ENCODE measurements at places on chromosomes 16 and 17. TPM values are rescaled to one million over a fixed set of nuclear protein-coding genes. Genes with fewer than 3 reads are reported as not detected.

GRCh38 chr16:31181102-31181830 lies 1.3 kb downstream of the FUS start:
- no peak for DNase-seq

DNA sequence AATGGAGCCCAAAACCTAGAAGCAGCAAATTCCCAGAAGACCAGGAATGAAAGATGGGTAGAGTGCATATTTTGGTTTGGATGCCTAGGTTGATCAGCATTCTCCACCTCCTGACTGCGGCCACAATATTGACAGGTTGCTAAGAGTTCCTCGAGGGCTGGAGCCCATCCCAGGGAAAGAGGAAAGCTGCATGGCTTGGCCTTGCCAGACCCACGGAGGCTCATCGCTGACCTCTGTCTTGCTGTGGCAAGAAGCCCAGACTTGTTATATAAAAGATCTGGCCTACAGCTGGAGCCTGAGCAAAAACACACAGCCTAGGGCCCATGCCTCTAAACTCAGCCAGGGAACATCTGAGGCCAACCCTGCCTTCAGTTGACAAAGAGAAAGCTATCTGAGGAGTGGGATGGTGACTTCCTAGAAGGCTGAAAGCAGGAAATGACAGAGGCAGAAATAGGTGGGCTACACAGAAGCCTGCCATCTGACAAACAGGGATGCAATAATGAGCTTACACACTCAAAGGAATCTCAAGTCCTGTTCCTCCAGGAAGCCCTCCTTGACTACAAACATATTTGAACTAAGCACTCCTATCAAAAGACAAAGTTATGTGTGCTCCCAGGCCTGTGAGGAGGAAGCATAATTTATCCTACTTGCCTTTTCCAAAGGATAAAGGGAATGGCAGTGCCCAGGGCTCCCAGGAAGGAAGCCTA lies 22.5 kb upstream of the SLC35B1 start:
- peak; percentile 78 for DNase-seq

- no peak for DNase-seq
Observed at GRCh38 chr17:5840811-5841446, 229.2 kb upstream of the WSCD1 start.

GRCh38 chr17:46832331-46832821 lies 13.9 kb upstream of the WNT3 start:
- DNase-seq, result no peak

GRCh38 chr17:5492970-5493369 lies 6.6 kb downstream of the MIS12 start:
- no peak for DNase-seq

- no peak for DNase-seq
Observed at GRCh38 chr17:72730077-72730476, 362.4 kb downstream of the SLC39A11 start.

MMP28 gene
- 0.15 TPM for polyA plus RNA-seq

CD300C gene
- not detected for polyA plus RNA-seq

GRCh38 chr16:1635070-1635469 lies 22.9 kb downstream of the CRAMP1 start:
- DNase-seq, result no peak

DNA sequence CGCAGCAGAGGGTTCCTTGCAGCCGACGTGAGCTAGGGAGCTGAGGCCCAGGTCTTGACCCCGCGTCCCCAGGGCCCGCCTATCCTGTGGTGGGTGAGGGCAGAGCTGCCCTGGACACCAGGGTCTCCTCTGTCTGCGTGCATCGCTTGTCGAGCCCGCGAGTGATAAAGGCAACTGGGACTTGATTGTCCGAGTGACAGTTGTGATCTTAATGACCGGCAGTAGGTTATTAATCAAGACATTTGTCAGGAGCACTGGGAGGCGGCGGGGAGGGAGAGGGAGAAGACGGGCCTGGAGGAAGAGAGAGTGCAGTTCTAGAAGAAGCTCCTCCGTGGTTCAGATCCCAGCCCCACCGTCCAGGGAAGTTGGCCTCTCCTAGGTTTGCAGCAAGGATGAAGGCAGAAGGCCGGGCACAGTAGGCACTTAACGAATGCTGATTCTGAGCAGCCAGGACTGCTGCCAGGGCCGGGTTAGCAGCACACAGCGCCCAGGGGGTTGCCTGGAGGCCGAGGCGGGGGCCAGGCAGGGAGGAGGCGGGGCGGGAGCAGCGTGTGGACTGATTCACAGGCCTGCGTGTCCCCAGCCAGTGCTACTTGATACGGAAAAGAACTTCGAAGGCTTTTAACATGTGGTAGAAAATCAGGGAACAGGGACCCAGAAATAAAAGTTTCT lies 11.3 kb upstream of the GSE1 start:
- no peak for DNase-seq

HP gene
- polyA plus RNA-seq, result not detected

- DNase-seq, result no peak
Observed at GRCh38 chr16:25256695-25257469, 763 bp downstream of the ZKSCAN2 start.

GRCh38 chr17:74343526-74344284 lies 17.7 kb downstream of the KIF19 start:
- DNase-seq, result no peak

- no peak for DNase-seq
Observed at GRCh38 chr16:79505344-79505743, 95.2 kb downstream of the MAF start.

DNA sequence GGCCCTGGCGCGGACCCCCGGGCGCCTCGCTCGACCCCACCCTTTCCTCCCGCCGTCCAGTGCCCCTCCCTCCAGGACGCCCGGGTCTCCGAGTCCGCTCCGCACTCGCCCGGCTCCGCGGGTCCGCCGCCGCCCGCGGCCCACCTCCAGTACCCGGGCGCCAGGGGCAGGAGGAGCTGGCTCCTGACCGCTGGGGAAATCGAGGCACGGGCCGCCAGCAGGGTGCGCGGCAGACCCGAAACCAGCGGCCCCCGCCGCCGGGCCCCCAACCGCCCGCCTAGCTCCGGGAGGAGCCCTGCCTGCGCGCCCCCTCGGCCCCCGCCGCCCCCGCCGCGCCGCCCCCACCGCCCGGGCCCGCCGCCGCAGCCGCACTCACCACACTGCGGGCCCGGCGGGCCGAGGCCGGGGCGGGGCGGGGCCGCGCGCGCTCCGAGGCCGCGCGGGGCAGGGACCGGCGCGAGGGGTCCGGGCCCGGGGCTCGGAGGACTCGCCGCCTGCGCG lies 333 bp downstream of the MAFG start:
- DNase-seq, result no peak

GRCh38 chr17:39663688-39664580 lies 1.2 kb upstream of the TCAP start:
- DNase-seq, result no peak

GRCh38 chr17:79031996-79032875 lies 8.3 kb downstream of the C1QTNF1 start:
- DNase-seq, result no peak

PMFBP1 gene
- 0.05 TPM for polyA plus RNA-seq

- DNase-seq, result no peak
Observed at GRCh38 chr16:87437911-87438610, 45.9 kb downstream of the MAP1LC3B start.

GRCh38 chr17:692116-692515 lies 22.5 kb downstream of the VPS53 start:
- DNase-seq, result no peak

TBC1D28 gene
- polyA plus RNA-seq, result not detected

CES5A gene
- not detected for polyA plus RNA-seq

- DNase-seq, result no peak
Observed at GRCh38 chr17:41835800-41836549, at the start of gene NT5C3B. Gene NT5C3B, minus strand, starts transcription at chr17:41836232. Its CDS starts 39 bp downstream, at chr17:41836193.

ZNRF1 gene
- 31.6 TPM for polyA plus RNA-seq

GRCh38 chr17:72299100-72299499 lies 178.3 kb downstream of the SOX9 start:
- no peak for DNase-seq

ARHGDIG gene
- polyA plus RNA-seq, result not detected

CLEC18A gene
- 0.12 TPM for polyA plus RNA-seq

SLC5A11 gene
- polyA plus RNA-seq, result not detected

- no peak for DNase-seq
Observed at GRCh38 chr17:59485946-59486345, 79.5 kb upstream of the DHX40 start.

DNA sequence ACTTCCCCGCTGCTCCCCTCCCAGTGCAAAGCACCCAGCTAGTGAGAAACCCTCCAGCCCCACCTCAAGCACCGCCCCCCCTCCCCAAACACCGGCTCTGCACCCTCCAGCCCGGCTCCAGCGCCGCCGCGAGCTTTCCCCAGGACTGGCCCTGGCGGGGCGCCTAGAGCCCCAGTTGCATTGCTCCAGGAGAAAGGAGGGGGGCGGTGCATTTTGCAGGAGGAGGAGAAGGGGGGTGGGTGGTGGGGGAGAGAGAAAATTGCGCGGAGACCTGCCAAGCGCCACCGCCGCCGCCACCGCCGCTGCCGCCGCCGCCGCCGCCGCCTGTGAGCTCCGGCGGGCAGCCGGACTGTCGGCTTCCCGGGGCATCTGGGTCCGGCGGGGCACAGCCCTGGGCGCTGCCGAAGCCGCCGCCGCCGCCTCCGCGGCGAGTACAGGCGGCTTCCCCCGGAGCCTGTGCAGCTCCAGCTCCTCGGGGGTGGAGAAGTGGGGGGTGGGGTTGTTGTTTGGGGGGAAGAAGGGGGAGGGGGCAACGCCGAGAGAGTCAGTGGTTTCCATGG lies 333 bp upstream of the NOG start:
- DNase-seq, result no peak

DNA sequence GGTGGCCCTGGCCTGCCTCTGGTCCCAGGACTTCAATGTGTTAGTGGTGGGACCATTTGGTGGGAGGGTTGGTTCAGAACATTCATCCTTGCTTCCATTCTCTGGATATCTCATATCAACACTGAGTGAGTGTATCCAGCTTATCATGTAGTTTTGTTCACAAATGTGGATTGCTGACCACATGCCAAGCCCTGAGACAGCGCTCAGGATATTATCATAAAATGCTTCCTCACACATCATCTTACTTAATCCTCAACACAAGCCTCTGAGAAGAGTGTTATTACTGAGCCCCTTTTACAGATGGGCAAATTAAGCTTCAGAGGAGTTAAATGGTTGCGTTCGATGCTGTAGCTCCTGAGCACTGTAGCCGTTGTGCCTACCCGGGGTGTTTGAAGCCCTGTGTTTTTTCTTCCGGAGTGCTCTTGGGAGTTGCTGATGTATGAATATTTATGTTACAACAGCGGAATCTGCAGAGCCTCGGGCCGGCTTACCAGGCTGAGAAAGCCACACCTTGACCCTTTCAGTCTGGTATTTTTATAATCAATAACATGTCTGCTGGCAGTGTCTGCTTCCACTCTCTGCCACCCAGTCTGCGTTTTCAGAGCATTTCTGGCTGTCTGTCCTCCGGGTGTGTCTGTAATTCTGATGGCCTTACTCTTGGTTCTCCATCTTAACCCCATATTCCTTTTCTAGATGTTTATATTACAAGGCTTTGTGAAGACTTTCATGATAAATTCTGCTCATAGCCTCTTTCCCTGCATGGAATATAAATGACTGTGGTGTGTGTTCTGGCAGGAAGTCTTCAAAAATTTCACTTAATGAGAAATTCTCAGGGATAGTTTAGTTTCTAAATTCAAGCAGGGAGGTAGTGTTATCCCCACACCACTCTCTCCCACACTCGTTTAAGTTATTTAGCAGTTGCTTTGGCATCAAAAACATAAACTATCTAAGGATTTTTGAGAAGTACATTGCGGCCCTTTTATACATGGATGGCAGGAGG lies 2.9 kb downstream of the GLP2R start:
- DNase-seq, result no peak

DNA sequence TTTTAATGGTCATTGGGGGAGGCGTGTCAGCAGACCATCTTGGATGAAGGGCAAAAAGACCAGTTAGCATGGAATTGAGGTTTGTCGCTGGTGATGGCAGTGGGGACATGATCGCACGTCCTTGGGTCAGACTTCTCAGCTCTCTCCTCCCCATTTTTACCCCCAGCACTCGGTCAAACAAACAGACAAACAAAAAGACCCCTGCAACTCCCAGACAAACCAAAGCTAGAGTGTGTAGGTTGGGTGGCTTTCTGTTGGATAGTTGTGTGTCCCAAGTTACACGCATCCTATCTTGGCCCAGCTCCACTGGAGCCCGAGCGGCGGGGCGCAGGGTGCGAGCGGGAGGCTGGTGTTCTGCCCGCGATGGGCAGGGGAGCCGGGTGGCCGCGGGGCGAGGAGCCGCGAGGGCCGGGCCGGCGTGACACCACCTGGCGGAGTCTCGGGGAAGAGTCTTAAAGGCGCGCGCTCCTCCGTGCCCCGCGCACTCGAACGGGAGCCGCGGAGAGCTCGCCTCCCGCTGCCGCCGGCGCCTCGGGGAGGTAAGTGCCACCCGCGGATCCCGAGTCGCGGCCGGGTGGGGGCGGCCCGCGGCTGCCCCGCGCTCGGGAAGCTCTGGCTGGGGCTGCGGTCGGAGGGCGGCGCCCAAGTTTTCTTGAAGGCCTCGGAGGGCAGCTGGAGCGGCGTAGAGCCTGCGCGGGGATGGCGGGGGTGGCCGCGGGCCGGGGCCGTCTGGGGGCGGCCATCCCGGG lies 18.5 kb upstream of the NTN1 start:
- DNase-seq, result no peak

GRCh38 chr16:53337294-53337693 lies 97.0 kb upstream of the RBL2 start:
- no peak for DNase-seq

GRCh38 chr16:57001026-57001679 lies 11.8 kb downstream of the NLRC5 start:
- no peak for DNase-seq

GPRC5B gene
- 27.5 TPM for polyA plus RNA-seq

TPSG1 gene
- polyA plus RNA-seq, result not detected

LAT gene
- polyA plus RNA-seq, result 2.9 TPM

- no peak for DNase-seq
Observed at GRCh38 chr16:70681382-70682238, 4.2 kb downstream of the MTSS2 start.

- no peak for DNase-seq
Observed at GRCh38 chr17:77859035-77859810, 99.3 kb upstream of the TNRC6C start.
